ENCODE measurements at places on chromosomes 2 and 18. TPM values are rescaled to one million over a fixed set of nuclear protein-coding genes. Genes with fewer than 3 reads are reported as not detected.

Gene VIL1
- polyA plus RNA-seq = 1.2 TPM

Gene RGPD8
- polyA plus RNA-seq = 5.3 TPM

Gene UGT1A8
- not detected for polyA plus RNA-seq

Gene PTPRN
- polyA plus RNA-seq = 0.85 TPM

Gene B3GNT7
- 4.2 TPM for polyA plus RNA-seq

Gene UGT1A4
- polyA plus RNA-seq = not detected

Gene FBXO41
- 1.6 TPM for polyA plus RNA-seq

Gene GULP1
- 87.2 TPM for polyA plus RNA-seq

Gene CPO
- polyA plus RNA-seq = 0.53 TPM

- no peak for DNase-seq
Measured at GRCh38 chr2:180679693-180680092, 300.7 kb upstream of the UBE2E3 start.

DNA sequence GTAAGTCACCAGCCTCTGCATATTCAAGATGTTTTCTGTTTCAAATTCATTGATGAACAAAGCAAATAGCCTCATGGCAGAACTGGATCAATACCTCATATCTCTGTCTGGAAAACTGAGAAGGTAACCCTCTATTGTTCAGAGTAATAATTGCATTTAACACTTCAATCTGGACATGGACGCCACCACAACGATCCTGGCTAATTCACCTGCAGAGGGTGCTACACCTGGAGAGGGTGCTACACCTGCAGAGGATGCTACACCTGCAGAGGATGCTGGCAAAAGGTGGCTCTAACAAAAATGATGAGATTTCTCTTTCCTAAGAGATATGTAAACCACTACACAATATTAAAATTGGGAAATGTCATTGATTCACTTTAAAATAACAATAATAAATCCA lies 183.1 kb upstream of the HNRNPA3 start:
- no peak for DNase-seq

DNA sequence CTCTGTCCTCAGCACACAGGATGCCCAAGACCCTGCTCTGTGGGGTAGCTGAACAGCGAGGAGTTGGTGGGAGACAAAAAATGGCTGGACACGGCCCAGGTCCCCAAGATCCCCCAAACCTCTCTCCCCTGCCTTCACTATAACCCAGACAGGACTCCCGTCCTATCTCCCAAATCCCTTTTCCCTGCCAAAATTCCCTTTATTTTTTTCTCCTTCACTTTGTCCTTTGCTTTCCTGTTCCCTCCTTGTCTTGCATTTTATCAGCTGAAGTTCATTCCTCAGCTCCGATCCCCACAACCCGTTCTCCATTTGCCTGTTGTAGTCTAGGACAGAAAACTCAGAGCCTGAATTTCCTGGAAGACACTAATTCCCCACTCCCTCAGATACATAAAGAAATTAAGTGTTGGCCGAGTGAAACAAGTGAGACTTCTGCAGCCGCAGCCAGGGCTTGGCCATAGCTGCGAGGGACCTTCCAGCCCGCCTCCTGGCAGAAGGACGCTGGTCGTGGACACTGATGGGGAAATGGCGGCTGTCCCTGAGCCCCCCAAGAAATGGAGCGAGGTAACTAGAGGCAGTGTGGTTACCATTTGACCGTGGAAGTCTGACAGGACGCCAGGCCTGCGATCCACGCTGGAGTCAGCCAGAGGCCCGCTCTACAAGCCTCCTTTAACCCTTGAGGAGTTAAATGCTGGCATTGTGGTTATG lies 173.6 kb downstream of the BCL2 start:
- DNase-seq = peak; percentile 48

DNA sequence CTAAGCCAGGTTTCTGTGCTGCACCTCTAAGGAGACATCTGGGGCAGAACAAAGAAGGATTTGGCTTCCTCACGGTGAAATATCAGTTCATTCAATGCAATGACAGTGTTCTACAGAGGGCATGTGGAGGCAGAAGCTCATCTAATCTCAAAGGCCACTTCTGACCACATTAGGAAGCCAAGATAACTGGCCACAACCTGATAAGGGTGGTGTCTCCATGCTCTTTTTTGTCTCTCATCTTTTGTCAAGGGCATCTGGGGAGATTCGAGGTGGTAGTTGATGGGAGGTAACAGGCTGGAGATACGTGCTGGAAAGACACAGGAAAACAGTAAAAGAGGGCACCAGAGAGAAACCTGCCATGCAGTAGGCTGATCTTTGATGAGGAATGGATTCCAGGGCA lies 303.9 kb downstream of the LRATD1 start:
- DNase-seq = no peak

DNA sequence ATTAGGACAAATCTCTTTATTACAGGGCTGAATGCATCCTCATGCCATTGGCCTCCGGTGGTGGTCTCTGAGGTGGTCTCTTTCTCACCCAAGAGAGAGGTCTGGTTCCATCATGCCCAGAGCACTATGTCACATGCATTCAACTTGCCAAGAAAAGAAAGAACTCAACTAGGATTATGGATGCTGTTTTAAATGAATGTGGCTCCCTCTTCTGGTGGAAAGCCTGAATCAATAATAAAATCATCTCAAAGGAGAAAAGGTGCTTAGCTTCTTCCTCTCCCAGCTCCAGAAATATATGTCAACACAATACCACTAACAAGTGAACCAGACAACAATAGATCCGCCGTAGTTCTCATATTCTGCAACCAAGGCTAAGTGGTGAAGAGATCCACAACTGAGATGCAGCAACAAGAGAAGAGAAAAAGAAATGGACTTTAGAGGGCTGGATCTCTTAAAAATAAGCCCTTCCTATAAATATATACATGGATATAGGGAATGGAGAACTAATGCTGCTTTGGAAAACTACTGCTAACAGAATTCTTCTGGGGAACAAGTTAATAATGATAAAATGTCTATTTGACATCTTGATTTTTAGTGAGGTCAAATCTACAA lies 396.8 kb downstream of the NCKAP5 start:
- DNase-seq = no peak

DNA sequence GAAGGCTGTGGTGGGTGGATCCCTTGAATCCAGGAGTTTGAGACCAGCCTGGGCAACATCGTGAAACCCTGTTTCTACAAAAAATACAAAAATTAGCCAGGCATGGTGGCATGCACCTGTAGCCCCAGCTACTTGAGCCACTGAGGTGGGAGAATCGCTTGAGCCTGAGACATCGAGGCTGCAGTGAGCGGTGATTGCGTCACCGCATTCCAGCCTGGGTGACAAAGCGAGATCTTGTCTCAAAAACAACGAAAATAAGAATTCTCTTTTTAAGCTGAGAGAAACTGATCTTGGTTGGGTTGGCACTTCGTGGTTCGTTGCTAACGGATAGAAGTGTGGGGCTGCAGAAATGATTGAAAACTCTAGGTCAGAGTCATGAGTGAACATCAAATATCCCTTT lies 109.3 kb upstream of the CNGA3 start:
- DNase-seq = no peak

DNA sequence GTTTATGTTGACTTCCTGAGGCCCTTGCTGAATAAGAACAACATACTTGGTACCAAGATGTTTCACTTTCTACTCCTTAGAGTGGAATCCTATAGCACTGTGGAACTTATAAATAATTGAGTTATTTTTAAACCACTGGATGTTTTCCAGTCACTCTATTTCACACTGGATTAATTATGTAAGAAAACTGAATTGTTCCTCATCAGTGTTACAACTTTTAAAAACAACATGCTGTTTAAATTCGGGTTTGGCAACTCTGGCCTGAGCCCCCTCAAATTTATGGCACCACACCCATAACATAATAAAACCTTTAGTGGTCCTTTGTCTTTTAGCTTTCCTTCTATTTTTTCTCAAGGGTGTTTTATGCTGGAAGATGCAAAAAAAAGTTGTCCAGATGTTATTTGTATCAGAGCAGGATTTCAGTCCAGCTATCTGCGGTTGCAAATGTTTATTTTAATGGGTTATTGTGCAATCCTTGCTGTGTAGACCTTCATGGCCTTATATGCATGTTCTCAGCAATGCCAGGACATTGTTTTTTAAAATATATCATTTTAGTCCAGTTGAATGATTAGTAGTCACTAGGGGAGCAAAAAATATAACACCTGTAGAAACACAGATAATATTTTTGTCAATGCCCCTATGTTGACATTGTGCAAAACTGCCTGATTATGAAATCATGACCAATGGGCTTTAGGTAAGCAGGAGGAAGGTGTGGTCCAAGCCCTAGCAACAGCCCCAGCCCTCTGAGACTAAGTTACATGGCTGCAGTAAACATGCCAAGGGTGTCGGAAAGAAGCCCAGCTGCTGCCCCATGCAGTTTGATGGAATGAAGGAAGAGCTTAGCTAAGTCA lies 638.0 kb upstream of the ZEB2 start:
- peak; percentile 18 for DNase-seq

- no peak for DNase-seq
Measured at GRCh38 chr18:1846640-1847039, 724.7 kb downstream of the METTL4 start.

DNA sequence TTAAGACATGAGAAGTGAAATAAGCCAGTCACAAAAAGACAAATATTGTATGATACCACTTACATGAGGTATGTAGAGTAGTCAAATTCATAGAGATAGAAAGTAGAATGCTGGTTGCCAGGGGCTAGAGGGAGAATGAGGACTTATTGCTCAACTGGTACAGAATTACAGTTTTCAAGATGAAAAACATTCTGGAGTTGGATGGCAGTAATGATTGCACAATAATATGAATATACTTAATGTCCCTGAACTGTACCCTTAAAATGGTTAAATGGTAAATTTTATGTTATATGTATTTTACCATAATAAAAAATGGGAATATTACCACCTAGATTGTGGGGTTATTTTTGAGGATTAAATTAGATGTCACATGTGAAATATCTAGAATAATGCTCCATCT lies 341.2 kb downstream of the CLIP4 start:
- DNase-seq = no peak

GRCh38 chr2:235616885-235617284 lies 123.0 kb downstream of the AGAP1 start:
- no peak for DNase-seq

GRCh38 chr2:216188559-216188850 lies 79.4 kb downstream of the XRCC5 start:
- no peak for DNase-seq

GRCh38 chr2:161241894-161242293 lies 66.3 kb upstream of the PSMD14 start:
- no peak for DNase-seq

GRCh38 chr2:203918839-203919238 lies 17.7 kb upstream of the ICOS start:
- no peak for DNase-seq

DNA sequence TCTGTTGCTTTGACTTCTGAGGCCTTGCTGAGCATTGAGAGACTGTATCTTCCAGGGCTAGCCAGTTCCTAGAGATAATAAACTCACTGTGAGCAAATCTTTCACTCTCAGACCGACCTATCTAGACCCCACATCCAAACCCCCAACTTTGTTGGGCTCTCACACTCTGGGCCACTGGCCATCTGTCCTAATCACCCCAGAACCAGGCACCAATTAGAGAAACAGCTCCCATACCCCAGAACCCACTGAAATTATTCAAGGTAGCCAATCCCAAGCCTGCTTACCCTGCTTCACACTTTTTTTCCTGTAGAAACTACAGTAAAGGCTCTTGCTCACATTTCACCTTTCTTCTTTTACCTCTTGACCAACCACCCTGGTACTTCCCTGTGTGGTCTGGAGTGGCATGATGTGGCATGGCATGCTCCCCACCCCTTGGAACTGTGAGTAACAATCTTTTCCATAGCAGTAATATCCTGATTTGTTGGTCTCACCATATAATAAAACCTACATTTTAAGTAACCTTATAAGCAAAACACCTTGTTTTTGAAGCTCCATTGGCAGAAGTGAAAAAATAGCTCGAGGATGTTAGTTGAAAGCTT lies 55.2 kb downstream of the ANKRD12 start:
- no peak for DNase-seq

DNA sequence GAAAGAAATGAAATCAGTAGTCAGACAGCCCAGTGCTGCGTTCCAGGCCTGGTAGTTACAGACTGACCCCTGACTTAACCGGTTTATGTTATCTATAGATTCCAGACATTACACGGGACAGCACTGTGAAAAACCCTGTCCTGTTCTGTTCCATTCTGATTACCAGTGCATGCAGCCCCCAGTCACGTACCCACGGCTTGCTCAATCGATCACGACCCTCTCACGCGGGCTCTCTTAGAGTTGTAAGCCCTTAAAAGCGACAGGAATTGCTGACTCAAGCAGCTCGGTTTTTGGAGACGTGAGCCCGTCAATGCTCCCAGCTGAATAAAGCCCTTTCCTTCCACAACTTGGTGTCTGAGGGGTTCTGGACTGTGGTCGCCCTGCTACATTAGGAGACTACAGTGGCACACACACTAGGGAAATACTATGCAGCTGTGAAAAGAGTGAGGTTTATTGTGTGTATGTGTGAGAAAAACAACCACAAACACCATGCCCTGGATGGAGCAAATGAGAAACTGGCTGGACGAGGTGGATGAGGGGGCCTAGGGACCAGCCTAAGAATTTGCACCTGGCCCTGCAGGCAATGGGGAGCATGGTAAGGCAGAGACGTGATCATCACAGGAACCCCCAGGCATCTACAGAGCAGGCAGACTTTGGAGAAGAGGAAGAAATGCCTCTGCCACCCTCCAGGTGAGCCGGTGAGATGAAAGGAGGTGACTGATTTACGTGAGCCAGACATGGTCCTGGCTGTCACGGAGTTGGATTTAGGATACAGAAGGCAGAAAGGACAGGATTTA lies 49.1 kb upstream of the SEMA4C start:
- DNase-seq = no peak

DNA sequence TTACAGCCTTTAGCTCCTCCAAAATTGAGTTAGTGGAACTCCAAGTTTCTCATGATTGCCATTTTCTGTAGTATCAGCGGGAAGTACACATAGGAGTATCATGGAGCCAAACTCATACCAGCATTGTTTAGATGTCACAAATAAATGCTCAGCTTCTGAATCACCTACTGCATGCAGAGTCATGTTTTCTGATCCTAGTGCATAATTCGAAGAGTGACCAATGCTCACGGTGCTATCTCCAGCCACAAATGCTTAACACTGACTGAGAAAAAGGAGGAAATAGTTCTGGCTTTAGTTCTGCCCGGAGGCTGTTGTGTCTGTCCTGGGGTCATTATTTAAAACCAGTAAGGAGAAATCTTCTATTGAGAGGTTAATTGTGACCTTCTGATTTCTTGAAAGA lies 45.4 kb upstream of the LRATD1 start:
- no peak for DNase-seq

DNA sequence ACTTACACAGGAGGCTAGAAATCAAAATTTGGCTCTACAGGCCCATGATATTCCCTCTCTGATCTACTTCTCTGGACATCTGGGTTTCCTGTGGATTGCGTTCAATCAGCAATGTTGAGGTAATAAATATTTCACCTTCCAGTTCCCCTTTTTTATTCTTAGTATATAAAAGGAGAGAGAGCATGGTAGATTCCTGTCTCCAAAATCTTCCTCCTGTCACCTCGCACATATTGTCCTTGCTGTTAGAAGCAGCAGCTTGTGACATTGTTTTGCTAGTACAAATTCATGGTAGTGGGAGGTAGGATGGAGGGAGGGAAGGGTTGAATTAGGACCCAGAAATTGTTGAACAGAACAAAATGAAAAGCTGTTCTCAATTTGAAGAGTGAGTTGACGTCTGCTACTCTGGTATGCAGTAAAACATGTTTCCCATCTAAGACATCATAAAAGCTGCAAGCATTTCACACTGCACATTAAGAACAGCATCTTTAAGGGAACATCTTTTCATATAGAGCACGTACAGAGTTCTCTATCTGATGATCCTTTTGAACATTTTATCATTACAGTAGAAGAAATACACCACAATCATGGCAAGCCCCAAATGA lies 156.4 kb downstream of the RDH14 start:
- no peak for DNase-seq
